ENCODE measurements at places on chromosomes 5 and 9.

DNA sequence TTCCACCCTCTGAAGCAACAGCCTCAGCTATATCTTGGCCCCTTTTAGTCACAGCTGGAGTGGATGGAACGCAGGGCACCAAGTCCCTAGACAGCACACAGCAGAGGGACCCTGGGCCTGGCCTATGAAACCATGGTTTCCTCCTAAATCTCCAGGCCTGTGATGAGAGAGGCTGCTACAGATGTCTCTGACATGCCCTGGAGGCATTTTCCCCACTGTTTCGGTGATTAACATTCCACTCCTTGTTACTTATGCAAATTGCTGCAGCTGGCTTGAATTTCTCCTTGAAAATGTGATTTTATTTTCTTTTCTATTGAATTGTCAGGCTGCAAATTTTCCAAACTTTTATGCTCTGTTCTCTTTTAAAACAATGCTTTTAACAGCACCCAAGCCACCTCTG is 384.8 kb downstream of the PRR16 start:
- no peak for DNase-seq

- no peak for DNase-seq
Measured at GRCh38 chr5:145118127-145118526, 717.0 kb downstream of the PRELID2 start.

- no peak for DNase-seq
Measured at GRCh38 chr9:82957529-82958379, 105.2 kb downstream of the RASEF start.

GRCh38 chr5:78280261-78280660 is 14.2 kb downstream of the AP3B1 start:
- no peak for DNase-seq

GRCh38 chr5:50445296-50445949 is 4.3 kb upstream of the EMB start:
- DNase-seq, result no peak

GRCh38 chr5:168177831-168178450 is 113.5 kb upstream of the WWC1 start:
- DNase-seq, result no peak

GRCh38 chr9:32503008-32503407 is 23.0 kb downstream of the RIGI start:
- DNase-seq, result no peak

DNA sequence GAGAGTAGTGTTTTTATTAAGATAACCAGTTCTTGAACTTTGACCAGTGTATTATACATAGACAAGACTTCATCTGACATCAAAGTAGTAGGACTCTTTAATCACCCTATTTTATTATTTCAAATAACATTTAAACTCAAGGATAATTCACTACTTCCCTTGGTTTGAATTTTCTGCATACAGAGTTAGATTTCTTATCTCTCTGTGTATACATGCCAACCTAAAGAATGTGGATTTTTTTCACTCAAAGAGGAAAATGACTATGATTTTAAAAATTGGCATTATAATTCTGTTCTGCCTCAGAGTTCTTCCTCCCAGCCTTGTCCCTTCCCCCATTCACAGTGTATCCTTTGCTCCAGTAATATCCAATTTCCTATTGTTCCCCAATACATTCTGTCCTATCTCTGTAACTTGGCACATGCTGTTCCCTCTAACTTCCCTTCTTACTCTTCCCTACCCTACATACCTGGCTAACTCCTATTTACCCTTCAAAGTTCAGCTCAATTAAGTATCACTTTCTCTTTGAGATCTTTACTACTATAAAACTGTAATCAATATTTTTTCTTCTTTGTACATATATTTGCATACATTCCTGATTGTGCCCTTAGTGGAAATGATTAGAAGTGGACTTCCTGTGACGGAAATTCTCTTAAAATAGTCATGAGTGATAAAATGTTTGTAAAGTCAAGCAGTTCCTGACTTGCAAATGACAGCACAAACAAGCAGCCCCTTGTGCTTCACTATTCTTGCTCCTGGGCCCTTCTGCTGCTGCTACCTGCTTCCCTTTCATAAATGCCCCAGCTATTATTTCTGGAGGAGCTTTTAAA is 38.1 kb upstream of the DENND4C start:
- DNase-seq, result no peak

DNA sequence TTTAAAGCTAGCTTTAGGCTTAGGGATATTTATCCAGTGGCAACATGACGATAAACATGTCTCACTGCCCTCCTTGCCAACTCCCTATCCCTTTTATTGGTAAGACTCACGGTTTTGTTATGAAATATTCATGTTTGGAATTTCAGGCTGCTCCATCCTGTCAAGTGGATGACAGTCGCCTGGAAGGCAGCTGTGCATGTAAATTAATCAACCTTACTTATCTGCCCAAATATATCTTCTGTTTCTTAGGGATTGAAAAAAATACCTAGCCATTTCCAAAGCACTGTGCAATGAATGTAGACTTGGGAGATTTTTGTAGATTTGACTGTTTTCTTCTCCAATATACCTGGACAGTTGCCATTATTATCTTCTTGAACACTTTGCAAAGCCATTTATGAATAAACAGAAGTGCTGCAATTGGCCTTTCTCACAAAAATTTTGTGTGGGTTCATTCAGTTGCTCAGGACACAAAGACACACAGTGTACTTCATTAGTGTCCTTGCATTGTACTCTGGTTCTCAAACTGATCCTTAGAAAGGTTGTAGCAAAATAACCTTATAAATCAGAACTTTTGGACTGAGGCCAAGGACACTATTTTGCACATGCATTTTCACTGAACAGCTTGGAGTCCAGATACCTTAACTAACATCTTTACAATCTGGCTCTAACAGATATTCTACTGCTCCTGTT is 889.4 kb upstream of the SEMA6A start:
- DNase-seq, result no peak

DNA sequence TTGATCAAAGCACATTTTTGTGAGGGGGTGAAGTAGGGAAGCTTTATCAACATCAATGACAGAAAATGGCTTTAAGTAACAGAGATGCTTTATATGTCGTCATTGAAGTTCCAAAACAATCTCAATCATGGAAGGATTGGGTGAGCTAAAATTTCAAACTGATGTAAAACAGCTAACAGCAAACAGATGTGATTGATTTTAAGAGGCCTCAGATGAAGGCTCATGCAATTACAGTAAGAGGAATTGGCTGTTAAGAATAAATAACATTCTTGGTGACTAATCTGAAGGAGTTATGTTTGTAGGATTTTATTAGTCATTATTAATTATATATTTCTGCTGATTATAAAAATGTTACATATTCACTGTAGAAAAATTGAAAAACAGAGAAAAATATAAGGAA is 63.5 kb upstream of the PUM3 start:
- no peak for DNase-seq

DNA sequence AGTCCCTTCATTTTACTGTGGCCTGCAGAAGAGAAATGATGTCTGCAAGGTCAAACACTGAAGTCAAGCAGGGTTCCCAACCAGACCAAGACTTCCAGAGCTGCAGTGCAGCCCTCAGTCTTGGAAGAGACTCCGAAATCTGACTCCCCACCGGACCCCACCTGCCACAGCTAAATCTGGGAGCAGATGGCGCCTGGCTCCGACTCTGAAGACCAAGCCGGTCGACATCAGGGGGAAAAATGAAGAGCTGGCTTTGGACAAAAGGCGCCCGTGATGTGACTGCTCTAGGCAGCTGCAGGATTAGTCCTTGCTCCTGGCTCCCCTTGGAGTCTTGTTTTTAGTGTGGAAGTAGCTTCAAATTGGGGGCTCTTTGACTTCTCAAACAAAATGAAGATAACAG is 72.4 kb upstream of the ZNF622 start:
- DNase-seq, result no peak

All from thoracic aorta (tissue), 2 donors.